ENCODE measurements at places on chromosomes 5 and 9.

DNA sequence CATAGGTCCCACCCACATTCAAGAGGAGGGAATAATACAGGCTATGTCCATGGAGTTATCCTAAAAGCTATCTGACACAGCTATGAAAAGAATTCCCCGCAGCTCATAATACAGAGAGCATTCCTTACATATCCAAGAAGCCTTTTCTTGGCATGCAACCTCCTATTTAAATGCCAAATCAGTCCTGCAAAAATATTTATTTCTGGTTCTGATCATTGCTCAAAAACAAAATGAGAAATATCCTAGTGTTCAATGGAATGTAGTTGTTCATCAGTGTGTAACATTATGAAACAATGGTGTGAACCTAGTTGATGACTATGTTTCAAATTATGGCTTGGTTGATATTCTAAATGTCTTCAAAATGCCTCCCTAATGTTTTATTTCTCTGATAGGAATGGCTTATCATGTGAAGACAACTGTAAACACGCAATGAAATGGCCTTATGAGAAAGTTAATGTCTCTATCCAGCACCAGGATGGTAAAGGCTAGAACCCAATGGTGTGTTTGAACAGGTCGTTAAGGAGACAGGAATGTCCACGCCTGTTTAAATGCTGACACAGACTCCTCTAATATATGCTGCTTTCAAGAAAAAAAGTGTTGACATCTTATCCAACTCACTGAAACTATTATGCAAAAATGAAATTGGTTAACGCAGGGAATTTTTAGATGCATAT, 126.7 kb upstream of the CDH6 start:
- DNase-seq, result no peak

- no peak for DNase-seq
Observed at GRCh38 chr5:172891716-172892421, 57.8 kb downstream of the ERGIC1 start.

- DNase-seq, result peak; percentile 45
Observed at GRCh38 chr5:115262011-115262320, 711 bp downstream of the PGGT1B start.

DNA sequence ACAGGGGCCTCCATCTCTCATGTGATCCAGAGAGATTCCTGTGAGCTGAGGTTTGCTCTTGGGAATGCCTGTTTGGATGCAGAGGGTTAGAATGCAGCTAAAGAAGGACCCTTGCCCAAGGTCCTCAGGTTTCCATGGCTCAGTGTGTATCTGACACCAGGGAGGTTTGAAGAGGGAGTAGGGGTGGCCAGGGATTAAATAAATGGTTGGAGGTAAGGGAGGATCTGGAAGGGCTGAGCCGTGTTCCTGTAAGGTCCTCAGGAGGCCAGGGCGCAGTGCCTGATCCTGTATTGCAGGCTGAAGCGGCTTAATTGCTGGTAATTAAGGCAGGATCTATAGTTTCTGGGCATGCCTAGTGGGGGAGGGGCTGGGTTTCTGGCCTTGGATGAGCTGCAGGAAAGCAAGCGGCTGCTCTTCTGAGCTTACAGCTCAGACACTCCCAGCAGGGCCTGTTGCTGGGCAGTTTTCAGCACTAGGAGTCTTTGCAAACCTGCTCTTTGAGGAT, 41.5 kb upstream of the MAP1B start:
- DNase-seq, result peak; percentile 91

DNA sequence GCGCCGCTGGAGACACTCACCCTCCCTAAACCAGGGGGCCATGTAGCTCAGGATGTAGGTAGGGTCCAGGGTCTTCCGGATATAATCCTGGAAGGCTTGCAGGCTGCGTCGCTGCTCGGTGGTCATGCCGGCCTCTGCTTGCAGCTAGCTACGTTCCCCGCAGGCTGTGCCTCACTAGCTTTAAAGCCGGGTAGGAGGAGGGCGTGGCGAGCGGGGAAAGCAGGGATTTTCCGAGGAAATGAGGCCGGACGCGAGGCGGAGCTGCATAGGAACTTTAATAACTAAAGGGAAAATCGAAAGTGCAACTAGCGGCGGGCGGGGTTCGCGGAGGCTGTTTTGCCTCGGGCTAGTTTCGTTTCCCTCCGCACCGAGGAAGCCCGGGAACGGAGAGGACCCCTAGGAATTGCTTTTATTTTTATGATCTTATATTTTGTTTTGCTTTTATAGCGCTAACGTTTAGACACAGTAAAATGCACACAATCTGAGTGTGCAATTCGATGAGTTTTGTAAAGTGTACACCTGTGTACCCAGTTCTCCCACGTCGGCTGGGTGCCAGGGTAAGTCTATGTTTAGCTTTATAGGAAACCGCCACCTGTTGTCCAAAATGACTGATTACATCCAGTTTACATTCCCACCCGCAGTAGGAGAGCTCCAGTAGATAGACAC, at the start of gene RIGI:
TSS of gene RIGI (minus strand) at position 156 of the 666 bp plus-strand sequence. CDS start at position 126, 30 bp downstream.
- DNase-seq, result peak; percentile 87

DNA sequence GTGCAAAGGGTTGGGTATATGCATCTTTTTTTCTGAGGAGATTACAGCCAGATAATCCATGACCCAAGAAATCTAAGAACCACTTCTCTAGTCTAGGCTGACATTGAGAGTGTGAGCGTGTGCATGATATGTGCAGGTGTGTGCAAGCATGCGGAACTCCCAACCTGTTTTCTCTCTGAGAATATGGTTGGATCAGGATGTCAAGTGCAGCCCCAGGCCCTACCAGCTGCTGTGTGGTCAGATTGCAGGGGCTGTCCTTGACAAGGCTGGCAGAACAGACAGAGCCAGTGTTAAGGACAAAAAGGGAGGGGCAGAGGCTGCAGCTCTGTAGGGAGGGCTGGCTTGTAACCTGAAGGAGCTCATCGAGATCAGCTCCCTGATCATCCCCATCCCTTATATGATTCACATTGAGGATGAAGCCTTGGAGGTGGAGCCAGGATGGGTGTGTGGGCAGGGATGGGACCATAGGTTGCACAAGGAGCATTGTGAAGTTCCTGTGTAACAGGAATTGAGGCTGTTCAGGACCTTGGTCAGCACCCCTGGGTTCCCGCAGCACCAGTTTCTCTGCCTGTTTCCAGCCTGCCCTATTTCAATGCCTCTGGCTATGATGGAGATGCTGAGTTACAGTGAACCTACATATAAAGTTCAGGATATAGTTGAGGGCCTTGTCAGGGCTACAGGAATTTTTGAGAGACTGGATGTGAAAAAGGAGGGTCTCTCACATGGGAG, 52.6 kb upstream of the ARAP3 start:
- DNase-seq, result peak; percentile 42

- DNase-seq, result no peak
Observed at GRCh38 chr5:158414333-158414762, 555.4 kb upstream of the CLINT1 start.

GRCh38 chr9:135127718-135128670, 40.5 kb downstream of the OLFM1 start:
- peak; percentile 17 for DNase-seq

DNA sequence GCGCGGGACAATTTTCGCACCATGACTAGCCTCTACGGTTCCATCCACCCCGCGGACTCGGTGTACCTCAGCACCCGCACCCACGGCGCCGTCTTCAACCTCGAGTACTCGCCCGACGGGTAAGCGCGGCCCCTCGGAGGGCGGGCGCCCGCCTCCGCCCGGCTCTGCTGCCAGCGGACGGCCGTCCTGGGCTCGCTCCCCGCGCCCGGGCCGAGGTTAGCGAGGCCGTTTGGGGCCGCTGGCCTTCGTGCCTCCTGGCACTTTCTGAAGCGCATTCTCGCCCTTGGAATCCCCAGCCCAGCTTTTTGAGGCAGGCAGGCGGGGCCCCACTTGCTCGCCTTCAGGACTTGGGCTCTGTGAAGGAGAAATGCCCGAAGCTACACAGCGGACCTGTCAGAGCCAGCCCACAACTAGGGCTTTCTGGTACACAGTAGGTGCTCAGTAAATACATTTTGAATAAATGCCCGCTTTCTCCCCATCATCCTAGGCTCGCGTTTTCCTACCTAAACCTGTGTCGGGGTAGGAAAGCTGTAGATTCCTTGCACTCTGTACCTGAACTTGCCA, 772 bp downstream of the DCAF10 start:
- no peak for DNase-seq

GRCh38 chr9:114902786-114903524, 27.4 kb downstream of the TNFSF8 start:
- DNase-seq, result no peak

GRCh38 chr9:19998823-19999455, 210.1 kb upstream of the SLC24A2 start:
- DNase-seq, result no peak

DNA sequence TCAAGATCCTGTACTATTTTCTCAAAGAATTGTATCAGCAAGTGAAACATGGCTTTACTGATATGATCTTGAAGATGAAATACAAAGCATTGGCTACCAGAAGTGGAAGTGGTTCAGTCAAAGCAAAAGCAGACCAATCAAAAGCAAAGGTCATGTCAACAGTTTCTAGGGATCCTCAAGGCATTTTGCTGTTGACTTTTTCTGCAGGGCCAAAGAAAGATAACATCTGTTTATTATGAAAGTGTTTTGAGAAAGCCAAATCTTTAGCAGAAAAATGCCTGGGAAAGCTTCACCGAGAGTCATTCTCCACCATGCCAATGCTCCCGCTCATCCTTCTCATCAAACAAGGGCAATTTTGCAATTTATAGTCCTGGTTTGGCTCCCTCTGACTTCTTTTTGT, 90.3 kb upstream of the ACO1 start:
- DNase-seq, result no peak

DNA sequence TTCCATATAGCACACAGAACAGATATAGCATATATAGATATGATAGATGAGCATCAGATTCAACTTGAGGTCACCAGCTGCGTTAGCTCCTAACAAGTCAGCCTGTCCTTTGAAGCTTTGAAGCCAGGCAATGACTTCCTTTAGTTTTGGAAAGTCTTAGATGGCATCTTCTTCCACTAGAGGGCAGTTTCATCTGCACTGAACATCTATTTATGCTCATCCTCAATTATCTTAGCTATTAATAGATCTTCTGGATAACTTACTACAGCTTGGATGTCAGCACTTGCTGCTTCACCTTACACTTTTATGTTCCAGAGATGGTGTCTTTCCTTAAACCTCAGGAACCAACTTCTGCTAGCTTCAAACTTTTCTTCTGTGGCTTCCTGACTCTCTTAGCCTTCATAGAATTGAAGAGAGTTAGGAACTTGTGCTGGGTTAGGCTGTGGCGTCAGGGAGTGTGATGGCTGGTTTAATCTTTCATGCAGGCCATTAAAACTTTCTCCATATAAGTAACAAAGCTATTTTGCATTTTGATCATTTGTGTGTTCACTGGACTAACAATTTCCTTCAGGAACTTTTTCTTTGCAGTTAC, 1401.4 kb downstream of the EFNA5 start:
- DNase-seq, result peak; percentile 2

GRCh38 chr5:1536322-1536845, 12.6 kb upstream of the LPCAT1 start:
- no peak for DNase-seq

DNA sequence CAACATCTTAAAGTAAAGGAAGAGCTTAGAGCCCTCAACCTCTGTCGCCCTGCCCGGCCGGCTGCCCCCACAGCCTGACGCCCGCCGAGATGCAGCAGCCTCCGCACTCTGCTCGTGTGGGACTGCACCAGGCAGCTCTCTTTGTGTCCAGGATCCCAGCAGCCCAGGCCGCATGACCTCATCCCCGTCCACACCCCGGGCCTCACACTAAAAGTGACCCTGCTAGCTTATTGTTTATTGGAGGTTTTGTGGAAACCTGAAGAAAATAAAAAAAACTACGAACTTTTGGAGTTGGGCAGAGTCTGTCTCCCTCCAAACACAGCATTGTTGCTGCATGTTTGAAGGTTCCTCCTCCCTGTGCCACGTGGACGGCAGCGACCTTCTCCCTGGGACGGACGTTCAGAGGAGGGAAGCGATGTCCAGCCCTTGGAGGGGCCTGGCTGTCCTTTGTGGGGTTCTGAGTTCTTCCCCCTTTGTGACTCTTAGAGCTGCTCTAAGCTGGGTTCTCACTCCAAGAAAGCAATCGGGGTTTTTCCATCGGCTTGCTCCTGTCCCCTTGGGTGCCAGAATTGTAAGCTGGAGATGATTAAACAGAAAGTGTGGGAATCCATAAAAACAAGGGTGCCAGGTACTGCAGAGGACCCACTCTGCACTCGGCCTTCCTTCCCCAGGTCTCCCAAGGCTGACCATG, 103.5 kb upstream of the COL5A1 start:
- no peak for DNase-seq

DNA sequence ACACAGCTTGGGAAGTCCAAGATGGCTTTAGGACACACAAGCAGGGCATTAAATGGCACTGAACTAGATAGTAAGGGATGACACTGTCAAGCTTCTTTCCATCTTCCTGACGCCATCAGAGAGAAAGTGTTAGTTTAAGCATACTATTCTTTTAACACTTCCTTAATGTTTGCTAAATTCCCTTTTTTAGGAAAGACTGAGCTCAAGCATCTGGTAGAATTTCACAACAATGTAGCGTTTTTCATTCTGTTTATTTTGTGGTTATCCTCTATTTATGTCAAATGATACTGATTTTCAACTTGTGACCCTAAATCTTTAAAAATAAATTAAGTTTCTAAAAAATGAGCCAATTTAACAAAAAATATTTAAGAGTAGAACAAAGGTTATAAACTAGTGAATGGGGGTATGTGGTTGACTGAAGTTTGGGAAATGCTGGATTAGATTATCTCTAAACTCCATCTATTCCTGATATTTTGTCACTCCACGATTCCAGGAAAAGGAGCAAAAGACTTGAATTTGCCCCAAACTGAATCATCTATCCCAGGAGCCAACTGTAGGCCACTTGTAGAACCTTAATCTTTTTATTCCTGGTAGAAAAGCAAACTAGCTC, 147.4 kb upstream of the KLF9 start:
- DNase-seq, result no peak

DNA sequence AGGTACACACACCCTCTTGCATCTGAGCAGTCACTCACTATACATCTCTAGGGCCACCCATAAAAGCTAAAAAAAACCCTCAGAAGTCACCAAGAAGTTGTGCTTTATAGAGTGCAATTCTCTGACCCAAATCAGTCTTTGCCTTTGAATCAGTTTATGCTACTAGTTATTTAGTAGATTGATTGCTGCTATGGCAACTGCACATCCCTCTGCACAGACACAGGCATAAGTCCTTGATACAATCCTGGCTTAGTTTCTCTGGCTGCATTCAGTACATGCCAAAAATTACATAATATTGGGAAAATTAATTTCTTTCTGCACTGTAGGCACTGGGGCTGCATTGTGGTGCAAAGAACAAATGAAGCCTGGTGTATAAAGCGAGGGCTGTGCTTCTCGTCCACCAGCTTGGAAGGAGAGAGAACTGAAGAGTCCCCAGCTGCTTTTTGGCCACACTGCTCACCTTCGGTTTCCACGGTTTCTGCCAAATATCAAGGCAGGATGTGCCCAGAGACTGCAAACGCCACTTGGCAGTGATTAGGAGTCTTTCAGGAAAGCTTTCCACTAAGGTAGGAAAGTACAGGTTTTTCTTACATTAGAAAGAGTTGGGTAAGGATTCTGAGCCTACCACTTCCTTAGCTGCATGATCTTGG, 258.4 kb downstream of the ELAVL2 start:
- DNase-seq, result no peak
